ENCODE measurements at places on chromosomes 2 and 18.

- DNase-seq, result no peak
These were observed 3.3 kb downstream of the PTGR3 start for GRCh38 chr18:75205514-75206132.

DNA sequence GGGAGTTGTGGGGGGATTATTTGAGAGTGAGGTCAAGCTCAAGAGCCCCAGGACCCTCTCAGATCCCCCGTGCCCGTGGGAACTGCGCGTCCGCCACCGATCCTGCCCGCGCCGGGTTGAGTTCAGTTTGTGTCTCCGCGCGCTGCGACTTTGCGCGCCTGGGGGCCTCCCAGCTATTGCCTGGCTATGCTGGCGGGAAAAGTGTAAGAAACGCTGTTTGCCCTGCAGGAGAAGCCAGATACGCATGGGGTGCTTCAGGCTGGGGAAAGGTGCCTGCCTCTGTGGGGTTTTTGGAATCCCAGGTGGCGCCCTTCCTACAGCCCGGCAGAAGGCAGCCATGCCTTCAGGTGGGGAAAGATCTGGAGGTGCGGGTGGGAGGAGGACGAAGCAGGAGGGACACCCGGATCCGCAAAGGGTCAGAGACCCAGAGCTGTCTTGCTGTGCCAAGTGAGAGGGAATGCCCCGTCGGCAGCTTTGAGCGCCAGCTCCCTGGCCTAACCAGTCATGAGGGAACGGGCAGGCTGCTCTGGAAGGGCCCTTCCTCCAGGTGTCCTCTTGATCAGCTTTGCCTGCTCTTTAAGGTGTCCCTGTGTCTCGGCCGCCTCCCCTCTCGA is 22.5 kb downstream of the TEX44 start:
- no peak for DNase-seq

DNA sequence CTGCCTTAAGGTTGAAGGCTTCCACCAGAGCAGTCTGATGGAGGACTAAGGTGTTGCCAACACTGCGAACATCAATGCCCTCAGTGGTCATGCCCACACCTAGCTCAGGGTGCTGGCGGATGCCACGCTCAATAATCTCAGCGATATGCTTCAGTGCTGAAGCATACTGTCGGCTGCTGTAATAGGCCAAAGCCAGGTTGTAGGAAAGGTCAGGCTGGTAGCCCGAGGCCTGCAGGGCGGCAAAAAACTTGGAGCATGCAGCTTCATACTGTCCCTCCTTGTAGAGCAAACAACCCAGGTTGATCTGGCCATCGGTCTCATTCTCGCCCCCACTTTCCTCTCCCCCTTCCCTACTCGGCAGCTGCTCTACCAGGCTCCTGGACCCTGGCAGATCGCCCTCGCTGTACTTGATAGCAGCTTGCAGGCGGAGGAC is 159.4 kb downstream of the AGPS start:
- no peak for DNase-seq

DNA sequence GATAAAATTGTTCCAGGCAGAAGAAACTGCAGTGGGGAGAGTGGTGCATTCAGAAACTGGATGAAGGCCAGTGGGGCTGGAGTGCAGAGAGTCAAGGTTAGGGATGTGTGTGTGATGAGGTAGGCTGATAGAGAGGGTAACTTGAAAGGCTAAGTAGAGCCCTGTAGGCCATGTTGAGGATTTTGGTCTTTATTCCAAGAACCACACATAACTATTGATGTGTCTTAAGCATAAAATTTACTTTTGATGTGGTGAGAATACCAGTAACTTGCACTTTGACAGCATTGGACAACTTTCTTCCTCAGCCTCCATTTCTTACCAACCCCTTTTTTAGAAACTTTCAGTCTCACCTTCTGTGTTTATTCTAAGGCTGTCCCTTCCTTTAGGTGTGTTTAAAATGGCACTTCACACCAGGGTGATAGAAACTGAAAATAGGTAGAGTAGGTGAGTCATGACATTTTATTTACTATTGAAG is 22.6 kb downstream of the MTX2 start:
- no peak for DNase-seq

GRCh38 chr2:20350041-20350712 is 467 bp downstream of the PUM2 start:
- DNase-seq, result no peak

- DNase-seq, result peak; percentile 12
These were observed 44.2 kb downstream of the DPYSL5 start for GRCh38 chr2:26892133-26892532.

DNA sequence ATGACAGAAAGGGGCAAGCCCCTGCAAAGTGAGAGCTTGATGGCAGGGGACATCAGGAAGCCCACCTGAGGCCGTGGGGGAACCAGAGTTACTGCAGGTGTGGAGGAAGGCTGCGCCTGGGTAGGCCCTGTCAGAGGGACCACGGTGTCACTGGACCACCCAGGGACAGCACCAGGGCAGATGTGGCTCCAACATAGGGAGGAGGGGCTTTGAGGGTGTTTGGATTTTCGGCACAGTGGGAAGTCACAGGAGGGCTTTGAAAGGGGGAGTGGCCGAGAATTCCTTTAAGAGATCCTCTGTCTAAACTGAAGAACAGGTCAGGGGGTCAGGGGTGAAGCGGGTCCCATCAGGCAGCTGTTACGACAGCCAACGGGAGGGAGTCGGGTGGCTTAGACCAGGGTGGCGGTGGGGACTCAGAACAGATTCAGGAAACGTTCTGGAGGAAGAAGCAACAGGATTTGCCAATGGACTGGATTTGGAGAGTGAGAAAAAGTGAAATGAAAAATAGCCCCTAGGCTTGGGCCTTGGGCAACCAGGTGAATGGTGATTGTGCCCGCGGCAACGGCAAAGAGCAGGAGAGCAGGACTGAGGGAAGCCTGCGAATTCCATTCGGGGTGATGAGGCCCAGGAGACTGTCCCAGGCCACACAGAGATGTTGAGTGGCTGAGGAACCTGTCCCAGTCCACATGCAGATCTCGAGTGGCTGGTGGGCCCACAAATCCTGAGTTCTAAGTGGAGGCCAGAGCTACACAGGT is 166.1 kb downstream of the LAMA1 start:
- DNase-seq, result no peak

DNA sequence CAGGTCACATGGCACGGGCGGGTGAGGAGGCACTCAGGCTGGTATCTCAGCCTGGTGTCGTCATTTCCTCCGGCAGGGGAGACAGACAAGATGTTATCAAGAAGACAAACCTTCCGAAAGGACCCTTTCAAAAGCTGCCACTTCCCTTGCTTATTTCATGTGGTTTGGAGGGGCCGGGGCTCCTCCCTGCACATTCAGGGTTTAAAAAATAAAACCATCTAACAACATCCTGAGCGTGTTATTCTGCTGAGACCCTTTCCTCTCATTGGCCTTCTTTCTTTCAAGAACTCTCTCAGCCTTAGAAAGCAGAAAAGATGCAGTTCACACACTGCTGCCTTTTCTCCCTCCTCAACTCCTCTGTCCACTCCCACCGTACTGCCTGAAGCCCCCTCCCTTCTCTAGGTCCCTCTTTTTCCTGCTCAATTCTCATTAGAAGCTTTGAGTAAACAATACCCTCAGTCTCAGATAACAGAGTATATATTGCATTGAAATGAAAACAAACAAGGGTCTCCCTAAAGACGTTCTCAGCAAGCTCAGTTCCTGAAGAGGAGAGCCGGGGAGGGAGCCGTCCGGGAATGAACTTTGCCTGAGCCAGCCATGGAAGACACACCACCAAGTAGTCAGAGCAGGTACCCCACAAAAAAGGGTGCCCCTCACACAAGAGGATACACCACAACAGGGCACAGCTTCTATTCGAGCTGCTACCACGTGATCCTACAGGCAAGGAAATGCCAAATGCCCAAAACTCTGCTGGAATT is 9.7 kb downstream of the SMAD7 start:
- no peak for DNase-seq

DNA sequence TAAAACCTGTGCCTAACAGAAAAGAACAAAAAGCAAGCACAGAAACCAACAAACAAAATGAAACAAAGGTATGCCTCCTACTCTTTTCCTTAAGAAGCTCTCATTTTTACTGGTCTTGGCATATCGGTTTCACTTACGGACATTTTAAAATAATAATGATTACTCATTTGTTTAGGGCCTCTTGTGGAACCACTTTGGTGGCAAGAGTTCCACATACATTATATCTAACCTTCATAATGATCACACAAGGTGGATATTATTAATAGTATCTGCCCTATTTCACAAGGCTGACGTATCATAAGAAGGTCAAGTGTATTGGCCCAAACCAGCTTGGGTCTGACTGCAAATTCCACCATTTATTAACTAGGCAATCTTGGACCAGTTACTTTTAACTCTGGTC is 304.7 kb downstream of the TCF4 start:
- DNase-seq, result no peak

- DNase-seq, result no peak
These were observed 1.4 kb downstream of the CLUL1 start for GRCh38 chr18:598124-598589.

GRCh38 chr18:34525244-34525643 is 184.9 kb upstream of the DTNA start:
- no peak for DNase-seq

- DNase-seq, result peak; percentile 55
These were observed 550 bp downstream of the MFSD6 start for GRCh38 chr2:190408538-190409271.

DNA sequence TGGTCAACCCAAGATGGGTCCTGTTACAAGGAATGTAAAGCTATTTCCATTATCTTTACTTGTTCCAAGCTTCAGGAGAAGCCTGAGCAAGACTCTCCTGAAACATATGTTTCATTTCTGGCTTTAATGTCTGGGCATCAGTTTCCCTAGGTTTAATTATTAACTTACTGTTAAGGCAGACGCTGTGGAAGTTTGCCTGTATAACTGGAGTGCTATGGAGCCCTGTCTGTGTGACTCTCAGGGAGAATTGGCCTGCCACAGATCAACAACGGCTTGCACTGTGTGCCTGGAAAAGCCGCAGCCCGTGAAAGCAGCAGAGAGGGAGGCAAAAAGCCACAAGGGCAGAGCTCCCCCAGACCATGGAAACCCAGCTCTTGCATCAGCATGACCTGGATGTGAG is 22.1 kb upstream of the LONRF2 start:
- no peak for DNase-seq

DNA sequence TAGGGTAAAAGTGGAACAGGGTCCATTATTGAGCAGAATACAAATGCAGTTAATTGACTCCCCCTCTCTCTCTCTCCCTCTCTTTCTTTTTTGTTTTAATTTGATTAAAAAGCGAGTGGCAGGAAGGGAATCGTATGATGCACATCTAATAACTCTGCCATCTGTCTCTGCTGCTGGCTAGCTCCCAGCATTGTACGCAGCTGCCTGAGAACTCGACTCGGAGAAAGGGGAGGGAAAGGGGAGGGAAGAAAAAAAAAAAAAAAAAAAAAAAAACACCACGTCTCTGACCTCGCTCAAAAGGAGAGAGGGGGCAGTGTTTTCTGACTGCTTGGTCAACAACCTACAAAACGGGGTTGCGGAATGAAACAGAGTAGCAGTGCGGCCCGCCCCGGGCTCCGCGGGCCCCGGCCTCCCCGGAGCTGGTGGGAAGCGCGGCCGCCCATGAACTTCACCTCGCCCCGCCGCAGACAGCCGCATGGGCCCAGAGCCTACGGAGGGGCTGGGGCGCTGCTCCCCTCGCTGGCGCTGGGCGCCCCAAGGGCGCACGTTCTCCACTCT is 265.7 kb downstream of the TCF4 start:
- peak; percentile 95 for DNase-seq

DNA sequence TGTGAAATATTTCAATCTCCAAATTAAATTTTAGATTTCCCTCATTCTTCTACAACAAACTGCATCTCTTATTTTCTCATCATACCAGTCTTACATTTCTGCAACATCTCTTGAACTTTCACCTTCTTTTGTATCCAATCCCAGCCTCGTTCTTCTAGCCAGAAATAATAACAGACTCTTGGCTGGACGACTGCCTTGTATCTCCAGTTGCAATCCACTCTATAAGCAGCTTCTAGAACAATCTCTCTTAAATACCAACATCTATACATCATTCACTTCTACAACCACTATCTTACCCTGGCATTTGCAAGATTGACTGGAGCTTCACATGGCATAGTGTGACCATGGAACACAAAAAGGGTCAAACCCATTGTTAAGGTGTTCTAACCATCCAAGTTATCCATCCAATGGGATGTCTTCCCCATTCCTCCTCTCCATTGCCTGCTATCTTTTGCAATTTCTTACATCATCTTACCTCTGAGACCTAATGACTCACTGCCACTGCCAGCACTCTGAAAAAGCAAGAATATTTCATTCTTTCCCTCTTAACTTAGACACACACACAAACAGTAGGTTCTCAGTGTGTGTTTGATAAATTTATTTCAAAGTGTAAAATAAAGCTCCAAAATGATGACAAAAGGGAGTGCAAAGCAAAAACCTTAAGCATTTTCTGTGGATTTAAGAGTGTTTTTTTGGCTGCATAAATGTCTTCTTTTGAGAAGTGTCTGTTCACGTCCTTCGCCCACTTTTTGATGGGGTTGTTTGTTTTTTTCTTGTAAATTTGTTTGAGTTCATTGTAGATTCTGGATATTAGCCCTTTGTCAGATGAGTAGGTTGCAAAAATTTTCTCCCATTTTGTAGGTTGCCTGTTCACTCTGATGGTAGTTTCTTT is 145.6 kb downstream of the METTL4 start:
- no peak for DNase-seq

DNA sequence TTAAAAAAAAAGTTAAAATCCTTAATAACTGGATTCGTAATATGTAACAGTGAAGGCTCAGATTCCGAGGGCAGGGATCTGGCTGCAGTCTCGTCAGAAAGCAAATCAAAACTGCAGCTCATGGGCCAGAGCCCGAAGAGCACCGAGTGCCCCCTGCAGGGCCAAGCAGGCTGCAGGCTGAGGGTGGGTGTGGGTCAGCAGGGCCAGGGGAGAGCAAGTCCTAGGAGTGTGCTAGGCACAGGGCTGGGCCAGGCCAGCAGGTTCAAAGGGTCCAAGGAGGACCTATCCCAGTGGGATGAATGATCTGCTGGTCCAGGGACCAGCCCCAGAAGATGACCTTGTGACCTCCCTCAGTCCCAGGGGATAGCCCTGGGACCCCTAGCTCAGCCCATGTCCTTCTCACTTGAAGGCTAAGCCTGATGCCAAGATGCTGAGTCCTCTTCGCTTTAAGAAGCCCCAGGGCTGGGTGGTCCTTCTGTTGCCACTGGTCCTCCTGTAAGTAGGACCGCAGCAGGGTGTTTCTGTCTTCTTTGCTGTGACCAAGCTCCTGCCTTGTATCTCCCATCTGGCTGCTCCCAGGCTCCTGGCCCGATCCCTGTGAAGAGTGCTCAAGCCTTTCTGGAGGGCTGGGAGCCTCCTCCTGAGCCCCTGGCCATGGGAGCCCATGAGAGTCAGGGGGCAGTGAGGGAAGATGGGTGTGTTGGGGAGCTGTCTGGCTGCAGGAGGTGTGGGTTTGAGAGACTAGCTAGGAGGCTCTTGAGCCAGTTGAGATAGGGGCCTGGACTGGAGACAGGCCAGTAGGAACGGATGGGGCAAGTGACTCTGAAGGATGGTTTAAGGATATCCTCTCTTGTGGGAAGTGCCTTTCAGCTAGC is 150.7 kb downstream of the DYSF start:
- no peak for DNase-seq

DNA sequence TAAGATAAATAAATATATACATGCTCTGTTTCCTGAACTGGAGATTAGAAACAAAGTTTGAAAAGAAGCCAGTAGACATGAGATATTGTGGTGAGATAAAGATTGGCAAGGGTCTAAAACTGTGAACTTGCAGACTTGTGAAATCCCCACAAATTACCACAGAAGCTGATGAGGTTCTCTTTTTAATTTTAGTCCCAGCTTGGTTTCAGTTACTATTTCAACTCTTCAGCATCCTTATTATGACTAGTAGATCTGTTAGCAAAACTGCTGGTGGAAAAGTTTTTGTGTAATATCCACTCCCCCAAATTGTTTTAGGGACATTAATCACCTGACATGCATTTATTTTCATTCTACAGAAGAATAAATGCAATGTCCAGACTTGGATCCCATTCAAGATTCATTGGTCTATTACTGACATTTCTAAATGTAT is 20.8 kb downstream of the RASGRP3 start:
- DNase-seq, result no peak

Data from NCI-H1417 treated with DMSO at 0.1 percent for 48 hours (cell line).